ENCODE measurements at places on chromosomes 6 and 20.

DNA sequence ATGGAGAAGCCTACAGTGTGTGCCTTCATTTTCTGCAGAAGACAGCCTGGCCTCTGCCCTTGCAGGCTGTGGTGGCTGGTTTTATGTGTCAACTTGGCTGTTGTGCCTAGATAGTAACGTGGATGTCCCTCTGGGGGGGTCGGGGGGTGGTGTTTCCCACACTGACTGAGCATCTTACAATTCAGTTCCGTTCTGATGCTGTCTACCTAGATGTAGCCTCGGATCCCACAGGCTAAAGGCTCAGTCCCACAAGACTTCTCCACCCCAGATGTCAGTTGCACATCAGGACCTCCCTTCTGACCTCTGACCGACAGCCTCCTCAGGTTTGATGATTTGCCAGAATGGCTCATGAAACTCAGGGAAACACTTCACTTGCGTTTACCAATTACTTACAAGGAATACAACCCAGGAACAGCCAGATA, 4.4 kb downstream of the PYGB start:
- no peak for DNase-seq

DNA sequence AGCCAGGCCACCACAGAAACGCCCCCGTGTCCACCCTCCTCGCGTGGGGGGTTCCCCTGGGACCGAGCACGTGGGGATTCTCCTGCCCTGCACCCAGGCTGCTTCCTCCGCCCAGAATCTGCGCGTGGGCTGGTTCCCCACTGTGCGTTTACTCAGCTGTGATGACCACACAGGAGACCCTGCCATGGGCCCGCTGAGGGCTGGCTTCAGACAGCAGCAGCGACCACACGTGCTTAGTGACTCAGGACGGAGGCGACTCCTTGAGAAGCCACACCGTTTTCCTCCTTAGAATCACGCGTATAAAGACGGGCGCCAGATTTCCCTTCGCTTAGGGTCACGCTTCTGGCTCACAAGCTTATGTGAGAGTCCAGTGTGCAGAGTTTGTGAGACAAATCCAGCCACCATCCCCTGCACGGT, 63.9 kb upstream of the PDE10A start:
- no peak for DNase-seq

GRCh38 chr6:96138406-96138805, 122.6 kb downstream of the FUT9 start:
- no peak for DNase-seq

GRCh38 chr6:36615018-36615761, 21.0 kb downstream of the SRSF3 start:
- no peak for DNase-seq

DNA sequence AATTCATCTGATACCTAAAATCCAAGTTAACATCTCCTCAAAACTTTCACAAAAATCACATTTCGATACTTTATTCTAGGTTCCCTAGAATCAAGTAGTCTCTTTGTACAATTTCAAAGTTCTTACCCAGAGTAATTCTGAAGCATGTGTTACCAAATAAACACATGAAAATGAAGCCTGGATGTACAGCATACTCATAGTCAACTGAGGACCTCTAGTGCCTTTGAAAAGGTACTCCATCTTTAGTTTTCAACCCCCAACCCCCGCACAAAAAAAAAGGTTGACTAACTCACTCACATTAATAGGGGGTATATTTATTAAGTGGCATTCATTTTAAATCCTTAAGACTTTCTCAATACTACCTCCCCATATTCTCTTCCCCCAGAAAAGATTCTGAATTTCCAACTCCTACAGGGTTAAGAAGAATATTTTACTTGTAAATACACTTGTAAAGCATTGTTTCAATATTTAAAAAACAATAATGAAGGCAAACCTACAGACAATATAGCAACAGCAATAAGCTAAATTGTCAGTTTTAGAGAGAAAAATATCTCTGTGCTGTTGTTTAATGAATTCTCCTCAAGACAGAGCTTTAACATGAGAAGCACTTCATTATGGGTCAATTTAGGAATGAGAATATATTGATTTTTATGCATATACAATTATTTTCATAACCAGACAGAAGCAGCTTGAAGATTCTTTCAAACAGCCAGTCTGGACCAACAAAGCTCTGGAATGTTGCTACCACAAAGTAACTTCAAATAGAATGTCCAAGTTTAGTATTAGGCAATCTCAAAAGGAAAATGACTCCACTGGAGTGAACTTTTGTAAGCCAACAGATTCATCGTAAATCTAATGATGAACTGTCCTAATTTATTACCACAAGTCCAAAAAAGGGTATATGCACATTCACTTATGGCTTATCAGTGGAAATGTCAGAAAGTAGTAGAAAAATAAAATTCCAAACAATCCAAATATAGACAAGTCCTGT, 3.3 kb downstream of the PLN start:
- DNase-seq, result peak; percentile 45

DNA sequence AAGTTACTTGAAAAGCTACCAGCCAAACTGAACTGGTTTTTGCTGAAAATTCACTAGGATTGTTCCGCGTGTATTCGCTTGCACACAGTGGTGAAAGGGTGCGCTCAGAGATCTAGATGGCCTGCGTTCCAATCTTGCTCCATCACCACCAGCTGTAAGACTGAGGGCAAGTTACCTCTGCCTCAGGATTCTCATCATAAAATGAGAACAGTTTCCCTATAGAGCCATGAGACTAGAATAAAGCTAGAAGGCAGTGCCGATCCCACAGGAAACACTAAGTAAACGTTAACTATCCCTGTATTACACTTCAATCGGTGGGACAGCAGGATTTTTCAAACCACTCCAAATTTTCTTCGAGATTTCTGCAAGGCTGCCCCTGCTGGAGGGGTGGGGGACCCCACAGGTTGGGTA, 838 bp downstream of the AHCY start:
- no peak for DNase-seq

GRCh38 chr6:142444881-142445301, 143.1 kb downstream of the ADGRG6 start:
- DNase-seq, result no peak

Data from AG09309 (cell line).